Ovary (tissue), 10 donors: ENCODE measurements at places on chromosomes 11 and 22.

DNA sequence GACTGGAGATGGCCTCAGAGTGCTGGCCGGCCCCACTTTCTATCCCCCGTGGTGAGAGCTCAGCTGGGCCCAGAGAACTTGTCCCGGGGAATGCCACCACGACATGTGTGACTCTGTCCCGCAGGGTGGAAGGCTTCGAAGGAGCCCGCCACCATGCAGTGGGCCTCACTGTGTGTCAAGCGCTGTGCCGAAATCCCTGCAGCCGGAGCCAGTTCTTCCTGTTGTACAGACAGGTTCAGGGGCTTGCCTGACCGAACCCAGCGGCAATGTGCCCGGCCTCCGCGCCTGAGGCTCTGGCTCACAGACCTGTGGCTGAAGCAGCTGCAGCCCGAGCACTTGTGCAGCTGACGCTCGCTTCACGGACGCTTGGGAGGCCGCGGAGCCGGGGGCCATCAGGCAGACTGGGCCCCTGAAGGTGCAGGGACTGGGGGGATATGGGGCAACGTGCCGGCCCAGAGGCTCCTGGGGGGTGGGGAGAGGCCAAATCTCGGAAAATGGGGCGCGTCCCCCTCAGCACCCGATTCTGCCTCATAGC lies 650 bp downstream of the PPM1F start:
- peak; percentile 53 for DNase-seq

DNA sequence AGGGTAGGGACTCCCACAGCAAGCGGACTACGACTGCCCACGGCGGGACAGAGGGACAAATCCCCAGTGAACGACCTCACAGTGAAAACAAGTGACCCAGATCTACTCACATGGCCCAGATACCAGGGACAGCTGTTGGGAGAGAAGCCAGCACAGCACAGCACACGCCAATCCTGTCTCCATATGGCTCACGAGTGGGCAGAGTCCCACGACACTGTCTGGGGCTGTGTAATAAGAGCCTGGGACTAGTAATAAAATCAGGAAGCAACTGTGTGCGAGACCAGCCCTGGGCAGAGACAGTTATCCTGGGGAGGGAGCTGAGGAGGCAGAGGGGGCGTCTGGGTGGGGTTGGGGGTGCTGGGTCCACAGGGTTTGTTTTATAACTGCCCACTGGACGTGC lies 385.0 kb downstream of the CTTN start:
- no peak for DNase-seq

GRCh38 chr22:31269892-31270579 lies 22.3 kb downstream of the PIK3IP1 start:
- DNase-seq: no peak

- DNase-seq: peak; percentile 54
Measured at GRCh38 chr11:125401746-125402145, 94.3 kb downstream of the FEZ1 start.

GRCh38 chr11:60766547-60766946 lies 9.9 kb downstream of the MS4A15 start:
- no peak for DNase-seq

- no peak for DNase-seq
Measured at GRCh38 chr11:16805938-16806337, 67.5 kb downstream of the C11orf58 start.

GRCh38 chr11:101718402-101718801 lies 134.6 kb upstream of the TRPC6 start:
- DNase-seq: no peak

- no peak for DNase-seq
Measured at GRCh38 chr11:126766440-126766839, 234.1 kb downstream of the KIRREL3 start.

GRCh38 chr11:45658292-45658991 lies 7.0 kb downstream of the CHST1 start:
- peak; percentile 87 for DNase-seq
